Stimulated activated CD4-positive, alpha-beta T cell treated with anti-CD3 and anti-CD28 coated beads, Interleukin-1b, Interleukin-23, amount 100 ng/mL, for 1 hour (primary cell): ENCODE measurements at places on chromosomes 3 and 15.

DNA sequence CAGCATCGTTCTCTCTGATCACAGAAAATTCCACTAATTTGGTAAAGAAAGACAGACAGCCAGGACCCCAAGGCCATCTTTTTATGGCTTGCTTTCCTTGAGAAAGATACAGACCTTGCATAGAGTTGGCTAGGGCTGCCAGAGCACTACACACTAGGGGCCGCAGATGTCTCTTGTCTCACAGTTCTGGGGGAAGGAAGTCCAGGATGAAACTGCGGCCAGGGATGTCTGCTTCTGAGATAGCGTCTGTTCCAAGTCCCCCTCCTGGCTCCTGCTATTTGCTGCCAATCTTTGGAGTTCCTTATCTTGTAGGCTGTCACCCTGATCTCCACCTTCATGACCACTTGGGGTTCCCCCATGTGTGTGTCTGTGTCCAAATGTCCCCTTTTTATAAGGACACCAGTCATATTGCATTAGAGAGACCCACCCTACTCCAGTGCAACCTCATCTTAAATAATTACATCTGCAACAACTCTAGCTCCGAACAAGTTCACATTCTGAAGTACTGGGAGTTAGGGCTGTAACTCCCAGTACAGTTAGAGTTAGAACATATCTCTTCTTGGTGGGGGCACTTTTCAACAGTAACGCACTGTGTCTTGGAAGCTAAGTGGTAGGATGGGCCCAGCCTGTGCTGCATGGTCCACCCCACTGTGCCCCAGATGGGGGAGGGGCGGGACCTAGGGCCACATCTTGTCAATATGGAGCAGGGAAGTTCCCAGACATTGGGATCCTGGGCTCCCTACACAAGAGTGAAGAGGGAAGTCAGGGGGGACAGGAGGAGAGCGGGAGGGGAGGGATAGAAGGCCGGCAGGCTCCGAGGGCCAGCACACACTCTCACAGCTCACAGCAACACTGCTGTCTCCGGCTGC, 42.2 kb downstream of the KLF15 start:
- DNase-seq, result no peak

GRCh38 chr3:102090721-102091045, 241.4 kb downstream of the NFKBIZ start:
- DNase-seq, result no peak

DNA sequence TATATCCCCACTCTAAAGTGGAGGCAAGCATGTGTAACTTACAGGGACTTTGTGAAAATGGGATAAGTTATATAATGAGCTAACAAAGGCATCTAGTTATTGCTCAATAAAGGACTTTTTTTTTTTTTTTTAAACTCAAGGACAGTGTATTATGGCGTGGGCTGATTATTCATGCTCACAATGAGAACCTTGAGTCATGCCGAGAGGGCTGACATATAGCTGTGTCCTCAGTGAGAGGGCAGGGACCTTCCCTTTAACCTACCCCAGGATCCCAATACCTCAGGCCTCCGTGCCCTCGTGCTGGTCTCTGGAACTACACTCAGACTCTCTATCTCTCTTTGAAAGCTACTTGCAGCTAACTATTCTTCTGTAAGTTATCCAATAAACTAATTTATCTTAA, 319.9 kb upstream of the ICE2 start:
- no peak for DNase-seq

- DNase-seq, result no peak
Measured at GRCh38 chr3:177574222-177574856, 377.1 kb upstream of the TBL1XR1 start.

- no peak for DNase-seq
Measured at GRCh38 chr3:138470687-138471086, 36.3 kb downstream of the ESYT3 start.

DNA sequence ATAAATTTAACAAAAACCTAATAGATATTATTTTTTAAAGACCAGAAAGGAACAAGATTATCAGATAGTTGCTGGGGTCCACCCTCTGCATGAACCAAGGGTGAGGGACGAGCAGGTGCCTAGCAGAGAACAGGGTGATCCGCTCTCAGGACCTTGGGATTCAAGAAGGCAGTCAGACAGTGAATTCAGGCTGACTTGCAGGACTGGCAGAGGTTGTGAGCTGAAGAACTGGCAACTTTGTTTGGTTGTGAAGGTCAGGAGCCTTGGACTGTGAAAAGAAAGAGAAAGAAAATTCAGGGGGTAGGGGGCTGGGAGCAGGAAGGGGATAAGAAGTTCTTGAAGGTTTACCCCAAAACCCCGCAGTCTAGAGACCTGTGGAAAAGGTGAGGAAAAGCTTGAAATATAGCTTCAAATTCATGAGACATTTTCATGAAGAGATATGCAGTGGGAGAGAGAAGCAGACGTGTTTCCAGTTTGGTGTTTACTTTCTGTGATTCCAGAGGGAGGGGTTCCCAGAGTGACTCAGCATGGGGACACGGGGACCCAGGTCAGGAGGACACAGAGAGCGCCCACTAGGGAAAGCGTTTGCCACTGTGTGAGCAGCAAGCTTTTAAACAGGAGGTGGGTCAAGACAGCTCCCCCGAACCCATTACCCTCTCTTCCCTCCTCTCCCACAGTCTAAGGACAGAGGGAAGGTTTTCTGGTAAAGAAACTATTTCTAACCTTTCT, 217.2 kb upstream of the UMPS start:
- DNase-seq, result no peak

DNA sequence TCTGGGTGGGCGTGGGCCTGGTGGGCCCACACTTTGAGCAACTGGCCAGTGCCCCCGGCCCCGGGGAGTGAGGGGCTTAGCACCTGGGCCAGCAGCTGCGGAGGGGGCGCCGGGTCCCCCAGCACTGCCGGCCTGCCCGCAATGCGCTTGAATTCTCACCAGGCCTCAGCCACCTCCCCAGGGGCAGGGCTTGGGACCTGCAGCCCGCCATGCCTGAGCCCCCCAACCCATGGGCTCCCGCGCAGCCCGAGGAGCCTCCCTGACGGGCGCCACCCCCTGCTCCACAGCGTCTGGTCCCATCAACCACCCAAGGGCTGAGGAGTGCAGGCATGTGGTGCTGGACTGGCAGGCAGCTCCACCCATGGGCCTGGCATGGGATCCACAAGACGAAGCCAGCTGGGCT, 484.3 kb downstream of the UNC13C start:
- DNase-seq, result no peak

- DNase-seq, result no peak
Measured at GRCh38 chr3:168653255-168653654, 557.5 kb upstream of the GOLIM4 start.

- no peak for DNase-seq
Measured at GRCh38 chr3:137116619-137117018, 158.8 kb downstream of the IL20RB start.

DNA sequence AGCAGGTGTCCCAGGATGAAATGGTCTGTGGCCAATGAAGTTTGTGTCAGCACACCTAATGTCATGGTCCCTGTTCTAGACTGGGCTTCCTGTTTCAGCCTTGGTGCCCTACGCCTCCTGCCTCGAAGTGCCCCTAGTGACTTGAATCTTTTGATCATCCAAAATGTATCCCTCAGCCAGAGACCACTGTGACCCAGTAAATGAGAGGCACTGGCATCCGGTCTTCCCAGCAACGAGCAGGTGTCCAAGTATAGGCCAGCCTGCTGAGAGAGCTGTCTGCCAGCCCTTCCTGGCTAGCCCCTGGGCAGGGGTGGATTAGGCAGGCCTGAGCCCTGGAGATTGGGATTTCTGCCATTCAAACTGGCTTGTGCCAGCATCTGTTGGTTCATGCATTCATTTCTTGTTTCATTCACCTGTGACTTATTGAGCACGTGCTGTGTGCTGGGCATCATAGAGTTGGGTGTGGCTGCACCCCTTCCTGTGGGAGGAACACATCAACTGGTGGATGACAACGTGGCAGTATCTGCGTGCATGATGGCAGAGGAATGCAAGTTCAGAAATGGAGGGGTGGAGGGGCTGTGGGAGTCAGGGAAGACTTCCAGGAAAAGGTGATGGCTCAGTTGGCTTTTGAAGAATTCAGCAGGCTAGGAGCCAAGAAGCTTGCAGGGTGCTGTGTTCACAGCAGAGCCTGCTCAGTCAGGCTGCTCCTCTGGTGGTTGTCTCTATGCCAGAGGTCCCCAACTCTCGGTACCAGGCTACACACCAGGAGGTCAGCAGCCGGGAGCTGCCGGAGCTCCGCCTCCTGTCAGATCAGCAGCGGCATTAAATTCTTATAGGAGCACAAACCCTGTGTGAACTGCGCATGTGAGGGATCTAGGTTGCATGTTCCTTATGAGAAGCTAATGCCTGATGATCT, 21.6 kb downstream of the ESYT3 start:
- DNase-seq, result no peak

GRCh38 chr3:24299246-24299805, 195.3 kb downstream of the THRB start:
- DNase-seq, result no peak

GRCh38 chr15:98996624-98997023, 11.0 kb downstream of the PGPEP1L start:
- no peak for DNase-seq

DNA sequence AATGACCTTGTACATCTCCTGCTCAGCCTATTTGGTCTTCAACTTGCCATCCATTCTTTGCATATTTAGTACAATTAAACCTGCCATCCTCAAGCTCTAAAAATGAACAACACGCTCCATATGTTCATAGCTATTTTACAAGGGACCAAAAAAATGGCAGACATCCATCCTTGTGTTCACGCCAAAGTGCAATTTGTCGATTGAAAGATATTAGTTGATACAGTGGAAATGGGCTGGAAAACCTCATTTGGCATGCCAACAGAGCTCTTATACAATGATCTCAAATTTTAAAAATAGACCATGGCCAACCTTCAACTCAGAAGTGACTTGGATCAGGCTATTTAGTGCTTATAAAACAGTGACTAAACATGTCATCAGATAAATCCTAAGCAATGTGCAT, 413.6 kb upstream of the ARL6 start:
- no peak for DNase-seq

GRCh38 chr3:42556089-42556632, 25.6 kb downstream of the SEC22C start:
- DNase-seq, result no peak

- no peak for DNase-seq
Measured at GRCh38 chr15:82653483-82654168, 6.5 kb upstream of the CPEB1 start.

GRCh38 chr3:15743587-15744009, 54.2 kb downstream of the ANKRD28 start:
- DNase-seq, result no peak

DNA sequence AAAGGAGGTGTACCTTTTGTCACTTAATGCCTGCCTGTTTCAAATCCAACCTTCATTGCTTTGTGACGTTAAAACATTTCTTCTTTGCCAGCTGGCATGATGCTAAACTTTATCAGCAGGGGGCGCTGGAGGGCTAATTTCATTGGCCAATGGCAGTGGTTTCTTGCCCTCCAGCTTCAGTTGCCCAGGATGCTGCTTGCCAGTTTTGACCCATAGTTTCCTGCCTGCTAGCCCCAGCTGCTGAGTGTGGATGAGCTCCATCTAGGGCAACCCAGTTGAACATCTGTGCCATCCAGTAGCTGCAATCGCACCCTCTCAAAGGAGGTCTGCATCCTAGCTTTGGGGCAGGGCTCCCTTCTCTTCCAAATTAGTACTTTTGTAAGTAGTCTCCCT, 22.1 kb downstream of the ACKR2 start:
- peak; percentile 23 for DNase-seq

GRCh38 chr3:107217172-107217571, 160.1 kb upstream of the CCDC54 start:
- no peak for DNase-seq

- no peak for DNase-seq
Measured at GRCh38 chr3:38157595-38157994, 7.7 kb upstream of the OXSR1 start.

DNA sequence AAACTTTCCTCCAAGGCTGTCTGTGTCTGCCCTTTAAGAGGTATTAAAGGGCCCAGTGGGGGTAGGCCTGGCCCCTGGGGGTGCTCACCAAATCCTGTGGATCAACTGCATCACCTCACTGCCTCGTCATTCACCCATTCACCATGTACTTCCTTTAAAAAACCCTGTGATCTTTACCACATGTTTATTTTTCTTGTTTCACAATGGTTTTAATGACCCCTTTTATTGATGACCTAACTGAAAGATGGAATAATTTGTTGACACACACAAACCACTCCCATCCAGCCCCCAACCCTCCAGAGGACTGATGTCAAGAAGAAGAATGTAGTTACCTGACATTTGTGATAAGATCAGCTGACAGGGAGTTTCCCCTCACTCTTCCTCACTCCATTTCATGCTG, 40.8 kb downstream of the KCNAB1 start:
- no peak for DNase-seq

GRCh38 chr3:53705774-53706173, 140.4 kb downstream of the CHDH start:
- no peak for DNase-seq

- no peak for DNase-seq
Measured at GRCh38 chr3:81676706-81677456, 84.6 kb downstream of the GBE1 start.

- no peak for DNase-seq
Measured at GRCh38 chr3:108296239-108296638, at the start of gene HHLA2. TSS of gene HHLA2 (plus strand) at chr3:108296548. CDS start at chr3:108351814, 55,266 bp downstream.

GRCh38 chr3:1609416-1609815, 489.2 kb upstream of the CNTN4 start:
- DNase-seq, result no peak

- DNase-seq, result no peak
Measured at GRCh38 chr15:59873644-59874272, 130.4 kb upstream of the FOXB1 start.

GRCh38 chr3:76065964-76066363, 280.6 kb upstream of the ZNF717 start:
- no peak for DNase-seq

- DNase-seq, result no peak
Measured at GRCh38 chr3:87088993-87089841, 98.3 kb upstream of the VGLL3 start.

- DNase-seq, result no peak
Measured at GRCh38 chr15:73426323-73426994, 16.5 kb upstream of the REC114 start.

GRCh38 chr3:109369510-109369909, 32.2 kb upstream of the DPPA4 start:
- DNase-seq, result no peak

DNA sequence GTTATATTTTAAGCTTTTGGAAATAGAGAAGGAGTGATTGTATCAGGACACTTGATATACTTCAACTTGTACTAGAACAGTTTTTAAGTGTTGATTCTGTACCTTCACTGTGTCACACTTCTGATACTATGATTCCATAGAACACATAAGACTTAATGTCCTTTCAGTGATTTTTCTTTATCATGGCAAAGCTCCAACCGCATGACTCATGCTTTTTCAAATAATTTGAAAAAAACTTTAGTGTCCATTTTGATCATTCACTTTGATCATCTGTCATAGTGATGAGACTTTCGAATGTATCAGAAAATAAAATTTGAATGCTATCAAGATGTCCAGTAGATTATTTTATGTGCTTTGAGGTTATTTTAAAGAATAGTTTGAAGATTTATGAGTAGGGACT, 32.0 kb downstream of the AP4E1 start:
- no peak for DNase-seq
